ENCODE measurements at places on chromosomes 16 and 17. TPM values are rescaled to one million over a fixed set of nuclear protein-coding genes. Genes with fewer than 3 reads are reported as not detected.

The KRTAP9-2 gene
- polyA plus RNA-seq: not detected

- DNase-seq: no peak
These were observed 616.2 kb downstream of the MAF start for GRCh38 chr16:78984324-78984723.

GRCh38 chr17:44247876-44248736, 19.8 kb downstream of the SLC4A1 start:
- DNase-seq: no peak

DNA sequence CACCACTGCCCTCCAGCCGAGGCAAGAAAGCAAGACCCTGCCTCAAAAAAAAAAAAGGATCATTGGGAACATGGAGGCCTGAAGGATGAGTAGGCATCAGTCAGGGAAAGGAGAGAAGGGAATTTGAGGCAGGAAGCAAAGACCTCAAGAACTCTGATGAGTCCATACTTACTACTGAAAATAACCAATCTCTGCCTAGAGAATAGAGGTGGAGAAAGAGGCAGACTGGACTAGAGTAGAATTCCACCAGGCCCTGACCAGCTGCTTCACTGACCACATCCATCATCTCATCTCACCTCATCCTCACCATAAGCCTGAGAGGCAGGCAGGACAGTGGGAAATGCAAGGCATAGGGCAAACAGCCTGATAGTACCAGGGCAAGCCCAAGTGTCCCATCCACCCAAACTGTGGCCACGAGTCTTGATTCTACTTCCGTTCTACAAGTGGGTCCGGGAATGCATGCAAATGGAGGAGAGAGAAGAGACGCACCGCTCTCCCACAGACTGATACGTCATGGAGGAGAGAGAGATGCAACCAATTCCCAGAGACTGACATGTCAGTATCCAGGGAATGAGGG, 17.1 kb downstream of the ANKRD11 start:
- no peak for DNase-seq

DNA sequence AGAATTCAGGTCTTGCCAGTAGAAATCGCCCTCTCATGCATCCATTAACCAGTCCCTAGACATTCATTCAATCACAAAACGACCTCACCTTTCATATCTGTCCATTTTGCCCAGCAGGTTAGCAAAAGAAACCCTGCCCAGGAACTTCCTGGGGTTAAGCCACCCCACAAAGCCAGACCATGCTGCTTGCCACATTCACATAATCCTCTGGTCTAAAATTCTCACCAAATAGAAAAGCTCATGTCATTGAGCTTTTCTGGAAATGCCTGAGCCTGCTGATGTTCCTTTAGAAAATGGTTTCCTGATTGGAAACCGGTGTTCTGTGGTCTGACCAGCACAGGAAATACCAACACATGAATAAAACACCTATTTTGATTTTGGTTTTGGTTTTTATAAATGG, 21.6 kb upstream of the DYNLRB2 start:
- no peak for DNase-seq

Measured in large intestine (tissue), 12 donors.